Bronchial smooth muscle cell (primary cell): ENCODE measurements at places on chromosomes 3 and 15. TPM values are rescaled to one million over a fixed set of nuclear protein-coding genes. Genes with fewer than 3 reads are reported as not detected.

The MME gene
- total RNA-seq = 77.8 and 81.5 TPM in 2 replicates

The IDH3A gene
- total RNA-seq = 15.8 and 18.5 TPM in 2 replicates

The GOLGA6L7 gene
- not detected in 2 replicates for total RNA-seq

The ACAA1 gene
- 54.1 and 66.0 TPM in 2 replicates for total RNA-seq

The RBPMS2 gene
- total RNA-seq = 0.09 TPM in 1 of 2 replicates, not detected in the other

The CHRM5 gene
- total RNA-seq = under 0.01 TPM in 1 of 2 replicates, not detected in the other

The KCNMB3 gene
- total RNA-seq = 0.94 and 1.3 TPM in 2 replicates
